Eye (tissue), 1 donor: ENCODE measurements at places on chromosomes 2 and 18.
A peak's percentile ranks its signal among the peaks of the same experiment; 100 is the strongest.

DNA sequence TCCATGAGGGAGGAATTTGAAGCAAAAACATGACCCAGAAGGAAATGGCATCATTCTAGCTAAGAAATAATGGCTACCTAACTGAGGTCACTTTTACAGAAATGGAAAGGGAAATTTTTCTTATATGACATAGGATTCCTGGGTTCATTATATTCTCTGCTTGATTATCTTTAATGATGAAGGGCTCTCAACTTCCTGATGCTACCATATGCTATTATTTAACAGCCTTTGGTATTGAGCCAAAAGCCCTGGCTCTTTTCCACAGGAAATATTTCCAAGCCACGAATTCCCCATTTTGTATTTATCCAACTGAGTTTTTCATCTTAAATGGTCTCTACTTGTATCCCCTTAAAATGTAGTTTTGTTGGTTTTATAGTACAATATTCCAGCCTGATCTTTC is 63.2 kb upstream of the NPAS2 start:
- DNase-seq = no peak

- peak; percentile 49 for DNase-seq
These were observed 3.3 kb upstream of the POU3F3 start for GRCh38 chr2:104850361-104851290.

DNA sequence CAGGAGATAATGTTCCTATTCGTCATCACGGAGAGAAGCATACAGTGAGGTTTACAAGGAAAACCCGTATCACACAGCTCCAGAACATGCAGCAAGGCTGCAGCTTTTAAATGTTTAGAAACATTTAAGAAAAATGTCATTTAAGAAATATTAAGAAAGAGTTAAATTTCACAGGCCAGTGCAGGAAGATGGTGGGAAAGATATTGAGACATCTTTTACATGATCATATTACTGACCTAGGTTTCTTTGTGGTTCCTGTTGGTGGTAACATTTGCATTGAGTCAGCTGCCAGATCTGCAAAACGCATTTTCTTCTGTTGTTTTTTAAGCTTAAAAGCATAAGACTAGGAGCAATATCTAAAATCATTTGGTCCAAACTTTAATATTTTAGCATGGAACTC is 44.9 kb downstream of the CPO start:
- no peak for DNase-seq

- peak; percentile 25 for DNase-seq
These were observed 644.3 kb downstream of the CBLN2 start for GRCh38 chr18:71899707-71900472.

GRCh38 chr2:191051177-191051576 is 37.2 kb upstream of the STAT1 start:
- no peak for DNase-seq

GRCh38 chr18:42028247-42028832 is 73.3 kb downstream of the PIK3C3 start:
- DNase-seq = peak; percentile 61

GRCh38 chr2:8756230-8756629 is 74.4 kb downstream of the ID2 start:
- no peak for DNase-seq

GRCh38 chr2:170975127-170975942 is 46.3 kb downstream of the GORASP2 start:
- DNase-seq = no peak

DNA sequence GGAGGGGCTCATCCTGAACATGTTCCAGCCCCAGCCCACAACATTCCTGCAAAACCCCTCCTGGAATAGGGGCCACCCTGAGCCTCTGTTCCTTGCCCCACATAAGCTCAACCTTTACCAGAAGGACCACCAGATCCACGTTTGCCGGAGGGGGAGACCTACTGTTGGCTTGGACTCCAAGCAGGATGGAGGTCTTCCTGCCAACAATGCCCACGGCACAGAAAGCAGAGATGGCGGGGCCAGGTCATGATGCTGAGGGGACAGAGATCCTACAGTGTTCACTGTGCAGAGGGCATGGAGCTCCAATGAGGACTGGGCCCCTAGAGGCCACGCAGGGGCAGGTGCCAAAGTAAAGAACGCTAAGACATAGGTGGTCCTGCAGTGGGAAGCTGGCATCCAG is 98.5 kb upstream of the RAB6C start:
- no peak for DNase-seq

DNA sequence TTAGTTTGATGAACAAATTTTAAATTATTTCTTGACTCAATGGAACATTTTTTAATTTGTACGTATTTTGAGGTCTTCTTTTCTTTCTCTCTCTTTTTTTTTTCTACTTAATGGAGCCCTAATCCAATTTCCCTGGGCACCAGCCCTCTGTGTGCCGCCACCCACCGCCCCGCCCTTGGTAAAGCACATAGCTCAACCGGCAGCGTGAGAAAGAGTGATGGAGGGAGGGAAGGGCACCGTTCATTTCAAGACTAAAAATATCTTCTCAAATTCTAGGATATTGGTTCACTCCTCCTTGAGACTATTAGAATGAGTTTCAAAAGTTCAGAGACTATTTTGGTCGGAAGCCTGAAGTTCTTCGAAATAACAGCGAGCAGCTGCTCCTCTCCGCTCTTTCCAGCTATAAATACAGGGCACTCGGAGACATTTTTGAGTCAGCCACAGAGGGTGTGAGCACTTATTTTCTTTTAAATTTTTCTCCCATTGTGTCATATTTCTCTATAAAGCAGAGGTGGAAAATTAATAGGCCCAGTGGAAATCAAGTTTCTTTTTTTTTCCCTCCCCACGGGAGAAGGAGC is 731.7 kb upstream of the ID2 start:
- no peak for DNase-seq

GRCh38 chr2:232485757-232486557 is 1.7 kb downstream of the ECEL1 start:
- peak; percentile 70 for DNase-seq

DNA sequence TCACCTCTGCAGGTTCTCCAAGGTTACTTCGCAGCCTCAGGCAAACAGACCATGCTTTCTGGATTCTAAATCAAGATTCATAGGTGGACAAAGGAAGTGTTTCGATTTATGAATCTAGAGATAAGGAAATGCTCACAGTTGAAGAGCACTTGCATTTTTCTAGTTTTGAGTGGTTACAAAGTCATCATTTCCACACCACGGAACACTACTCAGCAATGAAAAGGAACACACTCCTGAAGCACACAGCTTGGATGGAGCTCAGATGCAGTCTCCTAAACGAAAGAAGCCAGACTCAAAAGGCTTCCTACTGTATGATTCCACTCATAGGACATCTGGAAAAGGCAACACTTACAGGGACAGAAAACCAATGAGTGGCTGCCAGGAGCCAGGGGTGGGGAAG is 31.7 kb downstream of the SDC1 start:
- no peak for DNase-seq

DNA sequence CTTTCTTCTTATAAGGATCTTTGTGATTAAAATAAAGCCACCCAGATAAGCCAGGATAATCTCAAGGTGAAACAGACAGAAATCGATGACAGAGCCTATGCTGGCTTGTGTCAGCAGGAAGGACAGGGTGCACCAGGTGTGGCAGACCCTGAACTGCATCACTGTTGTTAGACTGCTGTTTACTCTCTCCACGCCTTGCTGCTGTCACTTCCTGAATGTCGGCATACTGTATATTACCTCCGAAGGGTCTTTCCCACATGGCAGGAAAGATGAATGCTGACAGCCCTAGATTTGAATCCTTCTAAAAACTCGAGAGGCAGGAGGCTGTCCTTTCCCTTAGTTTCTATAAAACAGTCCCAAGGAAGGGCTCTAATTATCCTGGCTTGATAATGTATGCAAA is 18.9 kb upstream of the TMEM163 start:
- DNase-seq = no peak

DNA sequence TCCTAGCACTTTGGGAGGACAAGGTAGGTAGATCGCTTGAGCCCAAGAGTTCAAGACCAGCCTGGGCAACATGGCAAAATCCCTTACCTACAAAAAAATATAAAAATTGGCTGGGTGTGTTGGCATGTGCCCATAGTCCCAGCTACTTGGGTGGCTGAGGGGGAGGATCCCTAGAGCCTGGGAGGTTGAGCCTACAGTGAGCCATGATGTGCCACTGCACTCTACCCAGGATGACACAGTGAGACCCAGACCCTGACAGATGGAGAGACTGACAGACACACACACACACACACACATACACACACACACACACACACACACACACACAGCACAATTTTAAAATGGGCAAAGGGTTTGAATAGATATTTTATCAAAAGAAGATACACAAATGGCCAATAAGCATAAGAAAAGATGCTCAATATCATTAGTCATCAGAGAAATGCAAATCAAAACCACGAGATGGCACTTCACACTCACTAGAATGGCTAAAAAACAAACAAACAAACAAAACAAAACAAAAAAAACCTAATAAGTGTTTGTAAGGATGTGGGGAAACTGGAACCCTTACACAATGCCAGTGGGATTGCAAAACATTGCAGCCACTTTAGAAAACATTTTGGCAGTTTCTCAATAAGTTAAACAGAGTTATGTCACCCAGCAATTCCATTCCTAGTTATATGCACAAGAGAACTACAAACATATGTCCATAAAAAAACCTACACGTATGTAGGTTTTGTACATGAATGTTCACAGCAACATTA is 42.3 kb downstream of the BAZ2B start:
- no peak for DNase-seq

DNA sequence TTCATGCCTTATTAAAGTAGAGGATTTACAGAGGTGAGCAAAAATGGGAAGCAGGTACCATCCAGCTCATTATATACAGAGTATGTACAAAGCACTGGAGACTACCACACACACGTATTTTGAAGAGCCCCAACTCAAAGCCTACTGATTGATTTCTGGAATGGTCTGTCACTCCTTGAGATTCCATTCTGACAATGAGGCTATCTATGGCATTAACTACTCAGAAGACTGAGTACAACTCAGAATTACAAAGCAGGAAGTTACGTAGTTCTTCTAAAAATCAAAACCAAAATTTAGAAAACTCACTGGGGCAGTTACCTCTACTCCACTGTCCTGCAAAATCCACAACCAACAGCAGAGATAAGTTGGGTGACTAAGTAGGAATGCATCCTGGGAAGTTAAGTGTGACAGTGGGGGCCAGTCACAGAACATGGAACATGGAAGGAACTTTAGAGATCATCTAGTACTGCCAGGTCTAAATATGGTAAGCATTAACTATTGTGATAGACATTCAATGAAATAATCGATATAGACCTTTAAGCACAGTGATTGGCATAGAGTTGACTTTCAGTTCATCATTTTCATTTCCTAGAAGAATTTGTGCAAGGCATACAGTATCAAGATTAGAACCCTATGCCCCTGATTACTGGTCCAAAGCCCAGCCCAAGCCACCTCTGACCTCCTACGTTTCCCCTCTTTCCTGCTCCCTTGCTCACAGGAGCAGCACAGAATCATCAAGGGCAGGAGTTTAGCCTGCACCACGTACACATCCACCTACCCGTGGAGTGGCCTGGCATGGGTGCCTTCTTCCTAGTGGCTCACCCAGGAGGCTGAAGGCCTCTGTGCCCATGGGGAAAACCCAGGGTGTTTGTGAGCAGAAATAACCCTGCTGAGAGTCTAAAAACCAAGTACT is 80.1 kb upstream of the FOSL2 start:
- no peak for DNase-seq

DNA sequence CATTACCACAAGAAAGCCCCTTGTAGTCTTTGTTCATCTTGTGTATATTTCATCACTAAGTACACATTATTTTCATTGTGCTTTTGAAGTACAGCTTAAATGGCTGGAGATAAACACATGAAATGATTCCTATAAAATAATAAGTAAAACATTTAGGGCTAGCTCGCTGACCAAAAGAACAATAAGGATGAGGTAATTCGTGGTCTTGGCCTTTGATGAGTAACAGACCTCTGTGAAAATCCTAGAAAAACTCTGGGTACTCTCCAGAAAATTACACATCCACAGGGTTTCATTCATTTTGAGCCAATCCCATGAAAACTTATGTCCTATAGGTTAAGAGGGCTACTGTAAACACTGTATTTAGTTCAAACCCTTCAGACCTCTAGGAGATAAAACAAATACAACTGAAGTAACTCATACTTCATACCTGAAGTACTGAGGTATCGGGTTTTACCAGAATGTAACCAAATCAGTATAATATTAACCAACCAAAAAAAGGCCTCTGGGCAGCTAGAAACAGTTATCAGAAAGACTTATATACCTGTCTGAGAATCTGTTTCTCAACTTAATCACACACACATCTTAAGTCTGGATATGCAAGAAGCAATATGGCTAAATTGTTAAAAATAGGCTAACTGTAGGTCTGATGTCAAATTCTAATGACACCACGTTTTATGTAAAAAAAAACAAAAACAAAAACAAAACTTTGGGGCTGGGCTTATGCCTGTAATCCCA is 31.0 kb downstream of the CFAP36 start:
- DNase-seq = no peak

- no peak for DNase-seq
These were observed 73.7 kb upstream of the DNAJC10 start for GRCh38 chr2:182642328-182642727.

DNA sequence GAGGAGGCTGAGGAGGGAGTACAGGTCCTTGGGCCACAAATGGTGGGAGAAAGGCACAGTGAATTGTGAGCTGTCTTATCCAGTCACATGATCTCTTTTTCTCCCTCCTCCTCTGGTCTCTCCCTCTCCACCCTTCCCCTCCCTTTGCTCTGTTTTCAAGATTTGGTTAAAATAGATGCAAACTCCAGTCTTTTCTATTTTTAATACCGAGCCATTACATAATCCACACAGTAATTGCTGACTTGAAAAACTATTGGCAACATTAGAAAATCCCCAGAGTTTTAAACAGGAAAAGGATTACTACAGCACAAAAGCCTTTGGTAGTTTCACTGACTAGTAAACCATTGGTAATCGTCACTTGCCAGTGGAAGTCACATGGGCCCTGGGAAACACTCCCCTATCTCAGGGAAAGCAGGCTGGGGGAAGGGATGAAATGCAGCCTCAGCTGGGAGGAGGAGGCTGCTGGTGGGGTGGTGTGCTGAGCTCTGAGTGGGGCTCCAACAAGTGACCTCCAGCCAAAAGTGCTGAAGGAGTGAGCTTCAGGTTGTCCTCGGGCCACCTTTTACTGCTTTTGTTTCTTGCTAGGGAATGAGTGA is 57.4 kb upstream of the PCBP1 start:
- peak; percentile 44 for DNase-seq

GRCh38 chr2:106843910-106844250 is 42.1 kb downstream of the ST6GAL2 start:
- no peak for DNase-seq

DNA sequence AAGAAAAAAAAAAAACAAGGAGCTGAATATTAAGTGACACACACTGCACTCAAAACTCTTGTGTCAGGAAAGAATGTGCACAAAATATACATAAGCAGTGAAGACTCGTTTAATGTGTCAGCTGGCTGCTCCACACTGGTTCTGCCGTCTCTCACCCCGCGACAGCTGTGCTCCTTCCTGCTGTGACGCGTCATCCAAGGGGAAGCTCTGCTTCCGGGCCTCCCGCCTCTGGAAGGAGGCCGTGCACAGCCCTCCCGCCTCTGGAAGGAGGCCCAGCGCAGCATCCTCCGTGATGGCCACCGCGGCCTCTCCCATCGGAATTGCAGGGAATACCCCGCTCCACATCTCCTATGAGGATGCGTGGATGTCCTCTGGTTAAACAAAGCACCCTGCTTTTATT is 151.0 kb downstream of the HDAC4 start:
- DNase-seq = peak; percentile 79

GRCh38 chr2:189002079-189002478 is 27.9 kb downstream of the COL3A1 start:
- no peak for DNase-seq

- no peak for DNase-seq
These were observed 20.7 kb downstream of the IGFBP2 start for GRCh38 chr2:216653931-216654365.
